Posterior vena cava (tissue), 2 donors: ENCODE measurements at places on chromosomes 11 and 22.

GRCh38 chr11:85379066-85379465 lies 248.1 kb downstream of the DLG2 start:
- DNase-seq, result no peak

DNA sequence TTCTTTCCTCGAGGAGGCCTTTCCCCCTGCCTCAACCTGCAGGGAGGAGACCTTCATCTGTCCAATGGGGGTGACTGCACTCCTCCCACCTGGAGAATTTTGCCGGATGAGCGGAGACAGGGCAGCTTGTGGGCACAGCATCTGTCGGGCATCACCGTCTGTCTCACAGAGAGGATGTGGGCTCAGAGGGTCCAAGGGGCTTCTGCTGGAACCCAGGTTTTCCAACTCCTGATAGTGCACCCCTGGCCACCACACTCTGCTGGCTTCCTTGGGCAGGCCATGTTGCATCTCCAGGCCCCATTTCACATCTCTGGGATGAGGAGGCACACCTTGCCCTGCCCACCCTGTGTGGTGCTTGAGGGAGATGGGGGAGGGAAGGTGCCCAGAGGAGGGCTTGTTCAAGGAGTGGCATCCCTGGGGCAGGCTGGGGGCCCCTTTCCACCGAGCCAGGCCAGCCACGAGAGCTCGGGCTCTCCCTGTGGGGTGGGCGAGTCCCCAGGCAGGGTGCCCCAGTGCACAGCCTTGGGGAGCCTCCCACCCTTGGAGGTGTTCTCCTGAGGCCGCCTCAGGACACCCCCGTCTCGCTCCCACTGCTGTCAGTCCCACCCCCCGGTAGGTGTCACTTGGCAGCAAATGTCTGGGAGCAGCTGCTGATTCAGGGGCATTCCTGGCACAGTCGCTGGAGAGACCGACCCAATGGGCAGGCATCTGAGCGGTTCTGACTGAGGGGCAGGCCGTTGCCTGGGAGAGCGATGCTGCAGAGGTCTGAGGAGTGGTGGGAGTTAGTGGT lies 84.2 kb downstream of the MORC2 start:
- peak; percentile 46 for DNase-seq

- DNase-seq, result no peak
Measured at GRCh38 chr11:72940417-72940816, 126.2 kb downstream of the ATG16L2 start.

DNA sequence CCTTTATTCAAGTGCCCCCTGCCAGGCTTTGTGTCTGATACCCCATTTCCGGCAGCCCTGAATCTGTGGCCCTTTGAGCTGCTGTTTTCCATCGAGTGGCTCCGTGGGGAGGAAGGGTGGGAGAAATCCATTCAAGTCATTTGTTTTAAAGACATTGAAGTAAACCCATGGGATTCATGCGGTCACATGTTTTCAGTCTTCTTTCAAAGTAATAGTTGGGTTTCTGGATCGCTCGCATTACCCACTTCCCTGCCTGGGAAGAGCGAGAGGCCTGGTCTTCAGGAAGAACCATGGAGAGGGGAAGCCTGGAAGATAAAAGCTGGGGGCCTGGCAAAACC lies 14.4 kb downstream of the DAGLA start:
- no peak for DNase-seq

- DNase-seq, result peak; percentile 95
Measured at GRCh38 chr22:41682033-41682807, 6.4 kb downstream of the SNU13 start.

DNA sequence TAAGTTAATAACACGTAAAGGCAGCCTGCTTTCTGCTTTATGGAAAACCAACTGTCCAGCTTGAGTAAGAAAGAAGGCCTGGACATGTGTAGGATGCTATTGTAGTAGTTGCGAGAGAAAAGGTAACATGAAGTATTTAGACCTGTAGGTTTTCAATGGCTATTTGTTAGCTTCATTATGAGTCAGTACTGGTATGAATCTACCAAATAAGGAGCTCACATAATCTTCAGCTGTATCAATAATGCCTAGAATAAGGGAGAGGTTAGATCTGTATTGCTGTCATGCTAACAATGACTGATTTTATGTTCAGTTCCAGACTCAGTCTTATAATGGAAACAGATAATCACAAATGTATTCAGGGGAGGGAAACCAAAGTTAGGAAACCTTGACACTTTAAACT lies 550.3 kb downstream of the CNTN5 start:
- no peak for DNase-seq

DNA sequence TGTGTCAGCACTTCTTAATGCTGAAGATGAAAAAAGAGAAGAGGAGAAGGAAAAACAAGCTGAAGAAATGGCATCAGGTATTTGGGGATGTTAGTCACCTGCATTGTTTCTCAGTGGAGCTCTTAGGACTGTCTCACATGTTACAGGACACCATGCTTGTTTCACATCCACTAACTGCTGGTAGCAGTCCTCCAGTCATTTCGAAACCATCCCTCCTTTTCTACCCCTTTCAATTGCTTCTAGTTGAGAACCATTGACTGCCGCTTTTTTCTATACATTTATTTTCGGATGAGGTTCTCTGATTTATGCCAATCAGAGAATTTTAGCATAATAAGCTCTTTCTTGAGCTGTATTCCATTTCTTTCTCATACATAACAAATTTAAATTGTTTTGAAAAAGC lies 21.5 kb downstream of the BIRC2 start:
- no peak for DNase-seq

DNA sequence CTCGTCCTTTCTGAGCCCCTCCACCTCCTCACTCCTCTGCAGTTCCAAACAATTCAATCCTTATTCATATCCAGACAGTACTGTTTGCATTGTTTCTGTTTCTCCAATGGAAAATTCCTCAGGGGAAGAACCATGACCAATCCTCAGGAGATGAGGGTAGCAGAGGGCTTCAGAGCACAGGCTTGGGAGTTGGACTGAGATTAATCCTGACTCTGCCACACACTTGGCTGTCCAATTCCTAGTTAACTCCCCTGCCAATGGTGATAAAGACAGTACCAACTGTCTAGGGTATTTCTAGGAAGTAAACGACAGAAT lies 58.0 kb downstream of the MICAL3 start:
- no peak for DNase-seq

- DNase-seq, result no peak
Measured at GRCh38 chr11:45098929-45099328, 47.5 kb upstream of the PRDM11 start.

- no peak for DNase-seq
Measured at GRCh38 chr11:68692871-68693483, 8.6 kb downstream of the GAL start.

DNA sequence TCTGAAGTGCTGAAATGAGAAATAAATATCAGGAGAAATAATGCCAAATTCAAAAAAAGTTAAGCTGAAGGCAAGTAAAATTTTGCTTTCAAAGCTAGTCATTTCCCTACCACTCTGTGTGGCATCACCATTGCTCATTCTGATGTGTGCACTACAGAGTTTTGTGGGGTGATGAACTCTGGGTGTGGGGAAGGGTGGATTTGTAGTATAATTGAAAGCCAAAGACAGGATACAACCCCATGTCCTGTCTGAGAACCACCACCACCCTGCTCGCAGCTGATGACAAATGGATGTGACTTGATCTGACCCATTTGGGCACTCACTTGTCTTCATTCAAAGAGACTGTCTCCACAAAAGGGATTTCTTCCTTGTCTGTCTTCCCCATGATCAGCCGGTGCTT lies 19.3 kb upstream of the TMEM9B start:
- DNase-seq, result no peak

GRCh38 chr22:46051646-46052045 lies 74.7 kb upstream of the WNT7B start:
- DNase-seq, result peak; percentile 18

DNA sequence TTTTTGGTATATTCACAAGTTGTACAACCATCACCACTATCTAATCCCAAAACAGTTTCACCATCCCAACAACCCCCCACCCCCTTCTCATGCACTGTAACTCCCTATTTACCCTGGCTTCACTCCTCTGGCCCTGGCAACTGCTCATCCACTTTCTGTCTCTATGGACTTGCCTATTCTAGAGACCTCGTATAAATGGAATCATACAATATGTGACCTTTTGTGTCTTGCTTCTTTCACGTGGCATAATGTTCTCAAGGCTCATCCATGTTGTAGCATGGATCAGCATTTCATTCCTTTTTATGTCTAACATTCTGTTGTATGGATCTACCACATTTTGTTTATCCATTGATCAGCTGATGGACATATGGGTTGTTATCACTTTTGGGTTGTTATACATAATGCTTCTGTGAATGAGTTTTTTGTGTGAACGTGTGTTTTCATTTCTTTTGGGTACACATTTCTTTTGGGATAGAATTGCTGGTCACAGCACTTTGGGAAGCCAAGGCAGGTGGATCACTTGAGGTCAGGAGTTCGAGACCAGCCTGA lies 46.1 kb downstream of the GDPD5 start:
- no peak for DNase-seq

GRCh38 chr22:22857607-22858558 lies 29.7 kb upstream of the IGLL5 start:
- DNase-seq, result no peak

- peak; percentile 66 for DNase-seq
Measured at GRCh38 chr11:34219941-34220370, 114.5 kb downstream of the NAT10 start.

GRCh38 chr11:63635762-63636465 lies 21.7 kb upstream of the PLAAT3 start:
- DNase-seq, result no peak

DNA sequence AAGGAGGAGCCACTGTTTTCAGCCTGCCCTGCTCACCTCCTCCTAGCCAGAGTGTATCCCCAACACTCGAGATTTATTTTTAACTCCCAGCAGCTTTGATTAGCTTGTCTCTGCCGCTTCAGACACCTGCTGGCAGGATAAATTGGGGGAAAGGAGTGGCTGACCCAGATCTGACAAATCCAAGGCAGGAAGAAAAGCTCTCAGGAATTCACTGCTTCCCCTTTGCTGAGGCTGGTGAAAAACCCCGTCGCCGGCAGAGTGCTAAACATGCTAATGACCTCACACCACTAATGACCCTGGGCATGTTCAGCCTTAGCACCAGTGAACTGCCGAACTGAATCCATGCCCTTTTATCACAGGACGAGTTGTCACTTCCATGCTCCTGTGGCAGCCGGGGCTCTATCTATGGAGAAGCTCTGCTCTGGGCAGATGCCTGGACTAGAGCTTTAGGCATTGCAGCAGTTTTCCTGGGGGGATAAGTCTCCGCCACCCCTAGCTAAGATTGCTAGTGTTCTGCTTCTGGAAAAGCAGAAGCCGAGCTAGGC lies 52.2 kb downstream of the FEZ1 start:
- no peak for DNase-seq

- no peak for DNase-seq
Measured at GRCh38 chr22:37455896-37456295, 28.6 kb upstream of the ELFN2 start.

GRCh38 chr11:75718419-75719339 lies 1.0 kb downstream of the MOGAT2 start:
- no peak for DNase-seq

GRCh38 chr11:130151196-130151595 lies 8.4 kb upstream of the ST14 start:
- no peak for DNase-seq

- DNase-seq, result no peak
Measured at GRCh38 chr22:37581504-37581903, 1.6 kb upstream of the LGALS2 start.

GRCh38 chr11:128574576-128575011 lies 12.8 kb downstream of the ETS1 start:
- DNase-seq, result no peak

DNA sequence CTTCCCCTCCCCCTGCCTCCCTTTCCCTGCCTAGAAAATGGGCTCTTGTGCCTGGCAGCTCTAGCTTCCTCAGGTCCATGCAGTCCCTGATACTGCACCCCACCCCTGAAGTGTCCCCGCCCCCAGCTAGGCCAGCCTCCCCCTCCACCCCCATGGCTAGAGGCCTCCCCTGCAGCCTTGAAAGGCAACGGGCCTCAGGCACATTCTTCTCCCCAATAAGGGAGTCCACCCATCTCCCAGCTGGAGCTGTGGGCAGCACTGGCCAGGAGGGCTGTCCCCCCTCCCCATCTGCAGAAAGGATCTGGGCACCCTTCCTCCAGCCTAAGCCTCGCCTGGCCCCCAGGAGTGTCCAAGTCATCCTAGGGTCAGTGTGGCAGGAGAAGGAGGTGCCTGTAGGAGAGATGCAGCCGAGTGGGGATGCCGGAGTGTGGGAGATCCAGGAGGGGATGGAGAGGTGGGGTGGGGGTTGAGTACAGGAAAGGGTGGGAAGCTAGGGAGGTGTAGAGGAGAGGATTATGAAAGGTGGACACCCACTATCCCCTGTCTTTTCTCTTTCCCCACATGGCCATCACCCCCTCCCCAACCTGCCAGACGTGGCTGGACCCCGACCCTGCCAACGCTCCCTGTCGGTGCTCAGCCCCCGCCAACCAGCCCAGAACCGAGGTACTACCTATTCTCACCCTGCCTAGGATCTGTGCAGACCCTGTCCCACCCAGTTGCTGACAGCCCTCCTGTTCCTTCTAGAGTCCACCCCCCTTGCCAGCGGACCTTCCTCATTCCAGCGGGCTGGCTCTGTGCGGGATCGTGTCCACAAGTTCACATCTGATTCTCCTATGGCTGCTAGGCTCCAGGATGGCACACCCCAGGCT lies 9.3 kb downstream of the SMTN start:
- no peak for DNase-seq

DNA sequence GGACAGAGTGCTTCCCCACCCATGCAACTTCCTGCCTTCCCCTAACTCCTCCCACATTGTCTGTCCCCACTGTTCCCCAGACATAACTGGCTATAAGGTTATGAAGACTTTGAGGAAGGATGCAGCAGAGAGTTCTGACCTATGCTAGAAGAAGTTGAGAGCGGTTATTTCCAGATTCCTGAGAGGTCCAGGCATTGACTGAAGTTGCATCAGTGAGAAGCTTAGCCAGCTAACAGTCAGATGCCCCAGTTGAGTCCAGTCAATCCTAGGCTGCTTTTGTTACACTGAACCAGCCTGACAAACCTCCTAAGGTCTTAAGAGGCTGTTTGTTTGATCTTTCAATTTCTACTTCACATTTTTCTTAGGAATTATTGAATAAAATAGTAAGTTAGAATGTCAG lies 937.9 kb upstream of the CCDC90B start:
- DNase-seq, result no peak

GRCh38 chr22:30989474-30989873 lies 20.4 kb downstream of the TUG1 start:
- no peak for DNase-seq

DNA sequence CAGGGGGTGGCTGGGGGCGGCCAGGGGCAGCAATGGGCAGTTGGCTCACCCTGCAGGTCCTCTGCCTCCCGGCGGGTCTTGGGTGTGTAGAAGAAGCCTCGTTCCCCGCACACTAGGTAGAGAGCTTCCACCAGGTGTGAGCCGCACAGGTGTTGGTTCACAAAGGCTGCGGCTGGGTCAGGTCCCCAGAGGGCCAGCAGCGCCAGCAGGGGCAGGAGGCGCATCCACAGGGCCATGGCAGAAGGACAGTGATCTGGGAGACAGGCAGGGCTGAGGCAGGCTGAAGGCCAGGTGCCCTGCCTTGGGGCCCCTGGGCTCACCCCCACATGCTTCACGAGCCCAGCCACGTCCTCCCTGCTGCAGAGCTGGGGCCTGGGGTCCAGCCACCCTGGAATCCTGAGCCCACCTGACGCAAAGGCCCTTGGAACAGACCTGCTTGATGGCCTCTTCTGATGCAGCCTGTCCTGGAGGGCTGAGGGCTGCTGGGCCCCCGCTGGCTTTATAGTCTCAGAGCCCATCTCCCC lies at the start of gene INS:
Gene INS, minus strand, starts transcription at position 474 of the 524 bp plus-strand sequence. Its CDS starts 238 bp downstream, at position 236.
- no peak for DNase-seq

- no peak for DNase-seq
Measured at GRCh38 chr22:35552846-35553245, 12.2 kb downstream of the RASD2 start.

GRCh38 chr11:68581439-68581838 lies 102.9 kb upstream of the GAL start:
- no peak for DNase-seq
